ENCODE measurements at places on chromosomes 12 and 14. TPM values are rescaled to one million over a fixed set of nuclear protein-coding genes. Genes with fewer than 3 reads are reported as not detected.

DNA sequence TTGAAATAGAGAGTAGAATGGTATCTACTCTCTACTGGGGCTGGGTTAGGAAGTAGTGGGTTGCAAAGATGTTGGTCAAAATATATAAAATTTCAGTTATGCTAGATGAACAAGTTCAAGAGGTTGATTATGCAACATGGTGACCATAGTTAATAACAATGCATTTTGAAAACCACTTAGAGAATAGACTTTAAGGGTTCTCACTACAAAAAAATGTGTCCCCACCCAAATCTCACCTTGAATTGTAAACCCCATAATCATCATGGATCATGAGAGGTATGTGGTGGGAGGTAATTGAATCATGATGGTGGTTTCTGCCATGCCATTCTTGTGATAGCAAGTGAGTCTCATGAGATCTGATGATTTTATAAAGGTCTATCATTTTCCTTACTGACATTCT lies 94.0 kb downstream of the C12orf50 start:
- DNase-seq = no peak

DNA sequence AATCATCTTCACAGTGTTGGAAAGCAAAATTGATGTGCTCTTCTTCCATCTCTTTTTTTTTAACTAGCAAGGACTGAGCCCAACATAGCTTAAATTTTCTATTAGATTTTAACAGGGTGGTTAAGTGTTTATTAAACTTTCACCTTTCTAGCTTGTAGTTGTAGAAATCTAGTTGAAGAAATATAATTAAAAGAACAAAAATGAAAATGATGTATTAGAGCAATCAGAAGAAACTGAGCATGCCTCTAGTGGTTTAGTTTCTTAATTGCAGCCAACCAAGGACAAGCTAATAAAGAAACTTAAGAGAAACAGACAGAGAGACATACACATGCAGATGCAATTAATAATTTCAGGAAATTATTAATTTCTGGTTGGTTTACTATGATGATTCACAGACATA lies 673.0 kb upstream of the LMO3 start:
- no peak for DNase-seq

DNA sequence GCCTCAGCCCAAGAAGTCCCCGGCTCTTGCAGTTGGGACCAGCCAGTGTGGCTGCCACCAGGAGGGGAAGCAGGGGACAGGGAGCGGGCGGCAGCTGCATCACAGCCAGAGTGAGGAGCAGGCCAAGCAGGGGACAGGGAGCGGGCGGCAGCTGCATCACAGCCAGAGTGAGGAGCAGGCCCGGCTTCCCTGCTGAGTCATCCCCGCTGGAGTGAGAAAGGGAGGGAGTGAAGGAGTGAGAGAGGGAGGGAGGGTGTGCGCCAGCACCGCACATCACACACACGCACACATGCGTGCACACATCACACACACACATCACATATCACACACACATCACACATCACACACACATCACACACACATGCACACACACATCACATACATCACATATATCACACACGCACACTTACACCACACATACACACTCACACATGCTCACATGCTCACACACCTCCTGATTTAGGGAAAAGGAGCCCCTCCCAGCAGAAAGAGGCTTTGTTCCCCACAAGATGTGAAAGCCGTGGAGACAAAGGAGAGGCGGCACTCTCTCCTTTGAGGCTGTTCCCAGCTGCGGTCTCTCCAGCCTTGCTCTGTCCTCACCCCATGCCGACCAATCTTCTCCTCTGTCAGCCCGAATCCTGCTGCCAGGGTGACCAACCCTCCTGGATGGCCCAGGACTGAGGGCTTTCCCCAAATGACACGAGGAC lies 16.7 kb upstream of the ZDHHC22 start:
- peak; percentile 46 for DNase-seq

DNA sequence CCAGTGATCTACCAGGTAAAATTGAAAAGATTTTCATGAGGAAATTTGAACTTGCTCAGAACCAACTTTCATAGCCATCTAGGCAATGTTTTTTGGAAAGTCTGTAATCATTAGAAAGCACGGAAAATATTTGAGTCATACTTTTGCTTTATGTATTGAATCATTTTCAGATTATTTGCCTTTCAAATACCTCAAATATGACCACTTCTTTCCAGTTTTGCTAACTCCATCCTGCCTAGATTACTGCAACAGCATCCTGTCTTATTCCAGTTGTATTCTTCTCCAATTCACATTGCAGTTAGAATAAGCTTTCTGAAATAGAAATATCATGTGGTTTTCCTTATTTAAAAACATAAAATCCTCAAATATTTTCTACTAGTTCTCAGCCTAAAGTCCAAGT lies 239.8 kb upstream of the FAR2 start:
- DNase-seq = peak; percentile 16

- no peak for DNase-seq
Observed at GRCh38 chr12:68303850-68304249, 28.3 kb downstream of the MDM1 start.

- no peak for DNase-seq
Observed at GRCh38 chr12:127911291-127911690, 355.7 kb upstream of the TMEM132C start.

The TAS2R42 gene
- not detected for total RNA-seq

The SIX6 gene
- not detected for total RNA-seq

The NRXN3 gene
- not detected for total RNA-seq

The ADSS1 gene
- 0.87 TPM for total RNA-seq

The DNAJC22 gene
- total RNA-seq = 0.87 TPM

The MYH7 gene
- not detected for total RNA-seq

Measured in lung microvascular endothelial cell (primary cell).